Kidney (tissue), 22 donors: ENCODE measurements at places on chromosomes 7 and 10. TPM values are rescaled to one million over a fixed set of nuclear protein-coding genes. Genes with fewer than 3 reads are reported as not detected.

ORAI2 gene
- total RNA-seq: 45.6 TPM

CDK14 gene
- total RNA-seq: 33.9 TPM

SH2D4B gene
- total RNA-seq: 0.09 TPM

SORBS1 gene
- 91.7 TPM for total RNA-seq

OPN4 gene
- total RNA-seq: not detected

MUC12 gene
- total RNA-seq: 3.8 TPM

MNX1 gene
- 1.1 TPM for total RNA-seq

ELAPOR2 gene
- total RNA-seq: 9.0 TPM

OR2A5 gene
- total RNA-seq: not detected

CXCL12 gene
- 99.5 TPM for total RNA-seq

CPVL gene
- 133 TPM for total RNA-seq

CCDC7 gene
- total RNA-seq: 28.0 TPM

TYW1B gene
- 2.9 TPM for total RNA-seq

MLLT10 gene
- total RNA-seq: 54.2 TPM

LIPK gene
- total RNA-seq: not detected

PRSS1 gene
- not detected for total RNA-seq

H2BK1 gene
- not detected for total RNA-seq

DRGX gene
- total RNA-seq: not detected

STEAP2 gene
- 15.8 TPM for total RNA-seq

CDNF gene
- 2.1 TPM for total RNA-seq

FKBP9 gene
- total RNA-seq: 109 TPM

PDZD7 gene
- total RNA-seq: 1.6 TPM

TACR2 gene
- 0.38 TPM for total RNA-seq

LCOR gene
- total RNA-seq: 48.5 TPM

NUTM2E gene
- total RNA-seq: 0.16 TPM

NODAL gene
- total RNA-seq: not detected

IGFBP3 gene
- total RNA-seq: 193 TPM

SPDYE9 gene
- not detected for total RNA-seq

HOXA3 gene
- 21.2 TPM for total RNA-seq

FBXO24 gene
- 0.60 TPM for total RNA-seq

NPY4R2 gene
- total RNA-seq: not detected
